ENCODE measurements at places on chromosomes 13 and 19.
A peak's percentile ranks its signal among the peaks of the same experiment; 100 is the strongest.

DNA sequence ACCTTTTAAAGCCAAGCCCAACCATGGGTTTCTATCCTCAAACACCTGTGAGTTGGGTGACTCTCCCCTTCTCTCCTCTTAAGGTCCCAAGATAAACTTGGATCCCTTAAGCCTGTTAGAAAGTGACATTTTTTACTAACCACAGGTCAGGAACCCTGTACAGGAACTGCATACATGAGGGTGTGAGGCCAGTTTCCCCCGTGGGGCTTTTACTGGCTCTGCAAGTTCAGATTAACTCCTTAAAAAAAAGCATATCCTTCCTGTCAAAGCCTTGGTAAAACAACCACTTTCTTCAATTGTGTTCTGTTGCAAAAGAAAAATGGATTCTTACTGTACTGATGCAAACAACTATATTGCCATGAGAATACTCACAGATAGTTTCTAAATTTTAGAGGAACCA, 2638.7 kb upstream of the PCDH20 start:
- no peak for DNase-seq

- no peak for DNase-seq
Measured at GRCh38 chr13:100208626-100209025, 119.7 kb downstream of the PCCA start.

DNA sequence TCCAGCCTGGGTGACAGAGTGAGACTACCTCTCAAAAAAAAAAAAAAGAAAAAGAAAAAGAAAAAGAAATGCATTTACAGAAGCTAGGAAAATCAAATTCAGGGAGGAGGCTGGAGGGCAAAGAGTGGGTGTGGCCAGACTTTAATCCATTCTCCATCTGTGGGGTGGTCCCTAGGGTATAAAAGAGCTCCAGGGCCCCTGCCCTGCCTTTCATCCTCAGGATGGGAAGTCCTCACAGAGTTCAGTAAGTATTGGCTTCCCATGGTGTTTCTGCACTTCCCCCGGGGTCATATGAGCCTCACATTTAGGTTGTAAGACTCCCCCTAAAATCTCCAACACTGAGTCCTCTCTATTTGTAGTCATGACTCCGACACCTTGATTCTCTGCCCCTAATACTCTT, 33.0 kb downstream of the DPRX start:
- no peak for DNase-seq

- no peak for DNase-seq
Measured at GRCh38 chr19:18869781-18870530, 26.0 kb downstream of the CERS1 start.

- DNase-seq: no peak
Measured at GRCh38 chr13:80873589-80873988, 532.7 kb upstream of the SPRY2 start.

DNA sequence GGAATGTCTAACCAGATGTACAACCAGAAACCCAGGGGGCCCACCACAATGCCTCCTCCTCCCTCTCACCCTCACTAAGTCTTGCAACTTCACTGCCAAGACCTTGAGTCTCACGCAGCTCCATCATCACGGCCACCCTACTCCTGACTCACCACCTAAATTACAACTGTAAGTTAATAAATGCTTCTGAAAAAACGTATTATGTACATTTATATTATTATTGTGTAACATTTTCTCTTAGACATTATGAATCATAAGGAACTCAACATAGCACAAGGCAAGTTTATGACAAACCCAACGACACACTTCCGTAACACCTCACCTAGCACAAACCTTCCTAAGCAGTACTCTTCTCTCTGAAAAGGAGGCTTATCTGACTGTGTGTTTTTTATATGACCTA, 20.7 kb downstream of the MIPEP start:
- DNase-seq: no peak

GRCh38 chr13:50011461-50011860, 3.8 kb upstream of the KCNRG start:
- DNase-seq: no peak

- no peak for DNase-seq
Measured at GRCh38 chr19:13025819-13026456, 30.7 kb downstream of the NFIX start.

DNA sequence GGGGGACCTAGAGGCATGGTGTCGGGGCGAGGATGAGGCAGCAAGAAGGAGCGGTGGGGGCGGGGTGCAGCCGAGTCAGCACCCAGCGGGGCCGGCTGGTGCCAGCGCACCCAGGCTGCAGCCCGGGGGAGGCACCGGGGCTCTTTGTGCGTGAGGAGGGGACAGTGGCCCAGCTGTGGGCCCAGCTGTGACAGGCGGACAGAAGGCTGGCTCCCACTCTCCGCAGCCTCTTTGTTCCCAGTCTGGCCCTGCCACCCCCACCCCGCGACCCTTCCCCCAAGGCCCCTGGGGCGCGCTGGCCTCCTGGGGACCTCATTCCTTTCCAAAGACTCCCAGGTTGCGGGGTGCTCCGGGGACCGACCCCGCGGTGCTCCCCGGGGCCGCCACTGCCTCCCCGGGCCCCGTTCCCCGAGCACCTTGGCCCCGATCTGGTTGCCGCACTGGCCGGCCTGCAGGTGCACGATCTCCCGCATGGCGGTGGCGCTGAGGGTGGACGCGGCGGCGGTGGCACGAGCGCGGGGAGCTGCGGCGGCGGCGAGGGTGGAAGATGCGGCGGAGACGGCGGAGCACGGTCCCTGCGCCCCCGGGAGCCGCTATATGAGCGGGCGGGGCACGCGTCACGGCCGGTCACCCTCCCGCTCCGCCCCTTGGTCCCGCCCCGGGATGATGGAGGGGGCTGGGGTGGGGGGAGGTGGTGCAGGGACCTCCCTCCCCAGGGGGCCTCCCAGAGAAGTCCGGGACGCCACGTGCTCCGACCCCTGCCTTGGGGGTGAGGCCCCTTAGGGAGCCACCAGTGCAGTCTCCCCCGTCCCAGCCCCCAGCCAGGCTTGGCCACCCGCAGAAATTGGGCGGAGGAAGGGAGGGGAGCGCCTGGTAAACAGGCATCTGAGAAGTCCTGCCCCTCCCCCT, at the start of gene TUBB4A:
TSS of gene TUBB4A (minus strand) at position 570 of the 909 bp plus-strand sequence. CDS start at position 473, 97 bp downstream.
- no peak for DNase-seq

- no peak for DNase-seq
Measured at GRCh38 chr19:41994994-41995958, 1.2 kb upstream of the ATP1A3 start.

DNA sequence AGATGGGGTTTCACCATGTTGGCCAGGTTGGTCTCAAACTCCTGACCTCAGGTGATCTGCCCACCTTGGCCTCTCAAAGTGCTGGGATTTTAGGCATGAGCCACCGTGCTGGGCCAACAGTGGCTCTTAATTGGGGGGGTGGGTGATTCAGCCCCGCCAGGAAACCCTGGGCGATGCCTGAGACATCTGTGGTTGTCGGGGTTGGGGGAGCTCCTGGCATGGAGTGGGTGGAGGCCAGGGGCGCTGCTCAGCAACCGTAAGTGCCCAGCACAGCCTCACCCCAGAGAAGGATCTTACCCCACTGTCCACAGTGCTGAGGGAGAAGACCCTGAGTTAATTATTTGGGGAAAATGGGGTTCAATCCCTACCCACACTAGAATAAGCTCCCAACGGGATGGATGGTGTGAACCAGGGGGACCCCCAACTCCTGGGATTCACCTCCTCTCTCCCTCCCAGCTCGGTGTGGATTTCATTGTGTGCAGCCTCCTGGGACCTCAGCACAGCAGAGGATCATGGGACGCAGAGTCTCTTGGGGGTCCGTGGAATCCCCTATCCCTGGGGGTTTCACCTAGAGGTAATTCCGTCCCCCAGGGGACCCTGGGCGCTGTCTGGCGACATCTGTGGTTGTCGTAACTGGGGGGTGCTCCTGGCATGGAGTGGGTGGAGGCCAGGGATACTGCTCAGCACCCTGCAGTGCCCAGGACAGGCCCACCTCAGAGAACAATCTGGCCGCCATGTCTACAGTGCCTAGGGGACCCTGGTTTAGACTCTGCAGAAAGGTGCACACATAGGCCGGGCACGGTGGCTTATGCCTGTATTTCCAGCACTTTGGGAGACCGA, 68.9 kb downstream of the GADD45B start:
- no peak for DNase-seq

GRCh38 chr19:41083516-41083915, 4.7 kb upstream of the CYP2A13 start:
- no peak for DNase-seq

- DNase-seq: no peak
Measured at GRCh38 chr13:86960876-86961275, 710.3 kb upstream of the SLITRK5 start.

GRCh38 chr13:44426461-44426860, 52.8 kb downstream of the SERP2 start:
- no peak for DNase-seq

DNA sequence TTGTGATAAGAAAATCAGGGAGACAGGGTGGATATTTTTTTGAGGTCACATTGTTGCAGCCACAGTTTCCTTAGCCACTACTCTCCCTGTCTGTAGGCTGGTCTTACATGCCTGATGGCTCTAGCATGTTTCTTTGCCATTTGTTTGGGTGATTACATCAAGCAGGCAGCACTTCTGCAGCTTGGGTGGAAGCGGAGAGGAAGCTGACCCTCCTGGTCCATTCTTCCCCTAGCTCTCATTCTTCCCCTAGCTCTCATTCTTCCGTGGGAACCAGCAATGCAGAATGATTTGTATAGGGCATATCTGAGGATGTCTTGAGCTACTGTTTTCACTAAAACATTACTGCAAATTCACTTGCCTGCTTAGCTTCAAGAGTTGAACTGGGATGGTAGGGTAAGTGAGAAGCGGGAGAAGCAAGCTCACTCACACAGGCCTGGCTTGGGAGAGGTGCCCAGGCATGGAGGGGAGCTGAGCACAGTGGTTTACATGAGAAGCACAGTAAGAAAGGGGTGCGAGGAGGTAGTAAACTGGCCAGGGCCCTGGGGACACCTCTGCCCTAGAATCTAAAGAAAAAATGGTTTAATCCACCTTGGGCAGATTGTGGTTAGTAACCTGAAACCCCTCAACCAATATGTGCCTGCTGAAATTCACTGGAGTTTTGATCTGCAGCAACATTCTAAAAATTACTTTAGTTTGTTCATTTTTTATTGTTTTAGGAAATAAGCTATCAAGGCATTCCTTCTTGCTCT, 538.9 kb downstream of the RFC3 start:
- no peak for DNase-seq

DNA sequence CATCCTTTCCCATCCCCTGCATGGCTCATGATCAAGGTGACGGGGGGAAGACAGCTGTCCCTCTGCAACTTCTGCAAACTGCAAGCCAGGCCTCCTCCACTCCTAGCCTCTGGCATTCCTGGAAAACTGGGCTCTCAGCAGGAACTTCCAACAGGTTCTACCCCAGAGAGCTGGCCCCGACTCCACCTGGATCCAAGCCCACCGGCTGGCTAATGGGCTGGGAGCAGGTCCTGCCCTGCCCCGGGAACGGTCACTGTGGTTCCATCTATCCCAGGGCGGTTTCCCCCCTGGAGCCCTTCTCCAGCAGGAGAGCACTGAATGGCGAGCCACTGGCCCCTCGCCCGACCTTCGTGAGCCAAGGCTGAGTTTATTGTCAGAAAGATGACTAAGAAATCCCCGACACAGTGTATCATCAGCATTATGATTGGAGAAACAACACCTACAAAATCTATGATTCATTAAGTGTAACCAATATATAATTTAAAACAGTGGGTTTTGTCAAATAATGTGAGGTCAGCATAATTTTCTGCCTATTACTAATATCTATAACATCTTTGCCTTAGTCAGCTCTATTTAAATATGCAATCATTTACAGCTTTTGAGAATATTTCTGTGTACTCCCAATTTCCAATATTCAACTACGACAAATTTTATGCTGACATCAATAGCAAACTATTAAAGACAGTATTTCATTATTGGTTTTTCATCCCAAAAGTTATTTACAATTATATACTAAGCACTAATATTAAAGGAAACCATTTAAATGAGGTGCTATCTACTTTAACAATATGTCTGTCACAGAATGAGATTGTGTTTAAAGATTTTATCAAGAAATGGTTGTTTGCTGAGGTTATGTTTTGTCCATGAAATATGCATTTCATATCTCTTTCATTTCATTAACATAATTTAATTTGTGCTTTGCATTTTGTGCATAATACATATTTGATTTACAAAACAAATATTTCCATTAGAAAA, 133.0 kb downstream of the URI1 start:
- no peak for DNase-seq

DNA sequence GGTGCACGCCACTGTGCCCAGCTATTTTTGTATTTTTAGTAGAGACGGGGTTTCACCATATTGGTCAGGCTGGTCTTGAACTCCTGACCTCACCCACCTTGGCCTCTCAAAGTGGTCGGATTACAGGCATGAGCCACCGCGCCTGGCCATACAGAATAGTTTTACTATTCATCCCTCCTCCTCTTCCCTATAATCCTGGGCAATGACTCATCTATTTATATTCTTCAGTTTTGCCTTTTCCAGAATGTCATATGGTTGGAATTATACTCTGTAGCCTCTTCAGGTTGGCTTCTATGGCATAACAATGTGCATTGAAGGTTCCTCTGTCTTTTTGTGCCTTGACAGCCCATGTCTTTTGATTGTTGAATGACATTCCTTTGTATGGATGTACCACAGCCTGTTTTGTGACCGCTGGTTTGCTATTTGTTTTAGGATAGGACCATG, 22.2 kb upstream of the LRP3 start:
- peak; percentile 23 for DNase-seq

GRCh38 chr19:13036366-13036976, 41.2 kb downstream of the NFIX start:
- no peak for DNase-seq

- no peak for DNase-seq
Measured at GRCh38 chr19:17985037-17985818, 18.3 kb downstream of the KCNN1 start.

- no peak for DNase-seq
Measured at GRCh38 chr13:106521095-106521799, 14.2 kb downstream of the EFNB2 start.

DNA sequence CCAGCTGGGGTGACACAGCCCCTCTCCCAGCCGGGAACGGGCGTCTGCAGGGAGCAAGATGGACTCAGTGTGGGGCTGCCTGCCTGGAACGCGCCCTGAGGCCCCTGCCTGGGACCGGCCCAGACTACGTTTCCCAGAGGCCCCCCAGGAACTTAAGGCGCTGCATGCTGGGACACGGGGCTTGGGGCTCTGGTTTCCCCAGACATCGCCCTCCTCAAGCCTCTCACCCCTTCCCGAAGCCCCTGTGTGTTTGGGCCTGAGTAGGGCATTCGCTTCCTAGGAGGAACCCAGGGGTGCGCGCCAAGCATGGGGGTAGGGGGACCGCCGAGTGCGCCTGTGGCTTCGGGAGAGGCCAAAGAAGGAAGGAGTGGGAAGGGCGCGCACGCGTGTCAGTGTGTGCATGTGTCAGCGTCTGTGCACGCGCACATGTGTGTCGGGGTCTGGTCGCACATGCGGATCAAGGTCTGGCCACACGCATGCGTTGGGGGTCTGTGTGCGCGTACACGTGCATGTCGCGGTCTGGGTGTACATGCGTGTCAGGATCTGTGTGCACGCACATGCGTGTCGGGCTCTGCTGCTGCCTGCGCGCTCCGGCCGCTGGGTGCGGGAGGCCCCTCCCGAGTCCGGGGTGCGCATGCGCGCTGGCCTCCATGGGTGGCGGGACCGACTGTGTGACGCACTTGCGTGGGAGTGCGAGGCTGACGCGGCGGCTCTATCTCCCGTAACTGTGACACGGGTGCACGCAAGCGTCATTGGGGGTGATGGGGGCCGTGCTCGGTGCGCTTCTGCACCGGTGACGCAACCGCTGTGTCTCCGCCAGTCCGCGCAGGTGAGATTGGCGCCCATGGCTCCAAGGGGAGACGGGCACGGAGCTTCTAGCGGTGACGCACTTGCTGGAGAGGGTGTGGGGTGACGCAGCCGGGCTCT, 16.2 kb downstream of the ZNF331 start:
- DNase-seq: peak; percentile 65
